Mesenchymal stem cell (in vitro differentiated cells and primary cell): ENCODE measurements at places on chromosomes 1 and 21.

DNA sequence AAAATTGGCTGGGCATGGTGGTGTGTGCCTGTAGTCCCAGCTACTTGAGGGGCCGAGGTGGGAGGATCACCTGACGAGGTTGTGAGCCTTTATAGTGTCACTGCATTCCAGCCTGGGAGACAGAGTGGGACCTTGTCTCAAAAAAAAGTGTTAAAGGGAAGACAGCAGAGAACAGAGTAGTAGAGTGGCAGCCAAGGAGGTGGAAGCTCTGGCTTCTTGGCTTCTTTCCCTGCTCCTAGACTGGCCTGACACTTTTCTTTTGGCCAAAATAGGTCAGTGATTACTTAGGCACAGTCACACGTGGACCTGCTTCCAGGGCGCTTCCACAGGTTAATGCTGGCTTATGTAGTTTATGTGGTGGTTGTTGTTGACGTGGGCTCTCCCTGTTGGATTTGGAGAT is 3.2 kb downstream of the DIP2A start:
- DNase-seq: no peak

DNA sequence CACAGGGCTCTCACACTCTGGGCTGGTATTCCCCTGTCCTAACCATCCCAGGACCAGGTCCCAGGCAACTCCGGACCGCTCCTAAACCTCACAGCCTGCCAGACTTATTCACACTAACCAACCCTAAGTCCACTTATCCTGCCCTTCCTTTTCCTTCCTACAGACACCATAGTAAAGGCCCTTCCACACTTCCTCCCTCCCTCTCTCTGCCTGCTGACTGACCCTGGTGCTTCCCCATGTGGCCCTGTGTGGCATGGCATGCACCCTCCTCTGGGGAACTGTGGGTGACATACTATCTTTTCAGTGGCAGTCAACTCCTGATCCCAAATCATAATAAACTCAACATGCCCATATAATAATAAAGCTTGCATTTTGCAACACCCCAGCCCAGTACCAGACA is 155.1 kb upstream of the DNAH14 start:
- no peak for DNase-seq

DNA sequence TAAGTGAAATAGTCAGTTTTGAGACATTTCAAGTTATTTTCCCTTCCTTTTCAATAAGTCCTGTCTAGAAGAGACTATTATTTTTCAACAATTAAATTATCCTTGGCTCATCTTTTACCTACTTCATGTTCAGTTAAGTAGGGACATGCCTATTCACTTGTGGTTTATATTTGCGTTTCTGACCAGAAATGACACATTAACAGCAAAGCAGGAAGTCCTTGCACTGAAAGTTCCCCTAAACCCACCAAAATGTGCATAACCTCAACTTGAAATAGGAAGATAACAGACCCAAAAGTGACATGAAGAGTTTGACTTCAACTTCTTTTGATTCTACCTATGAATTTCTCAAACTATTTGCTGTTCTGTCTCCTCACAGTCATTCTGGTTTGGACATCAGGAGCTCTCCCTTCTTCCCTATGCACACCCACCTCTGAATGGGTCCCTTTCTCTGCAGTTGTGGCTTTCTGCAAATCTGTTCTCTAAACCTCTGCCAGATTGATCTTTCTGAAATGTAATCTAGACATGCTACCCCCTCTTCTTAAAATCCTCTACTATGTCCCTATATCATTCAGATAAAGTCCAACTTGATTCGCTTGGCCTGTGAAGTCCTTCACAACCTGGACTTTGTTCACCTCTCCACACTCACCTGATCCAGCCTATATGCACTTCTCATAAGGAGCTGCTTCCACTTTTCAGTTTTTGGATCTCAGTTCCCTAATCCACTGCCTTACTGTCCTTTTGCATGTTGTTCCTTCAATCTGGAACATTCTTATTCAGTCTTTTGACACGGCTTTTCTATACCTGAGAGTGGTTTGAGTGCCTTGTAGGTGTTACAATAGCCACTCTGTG is 661.5 kb upstream of the ADGRL4 start:
- DNase-seq: no peak

- DNase-seq: no peak
Measured at GRCh38 chr21:26961698-26962097, 5.2 kb downstream of the ADAMTS5 start.

GRCh38 chr21:39176271-39176709 is 7.0 kb downstream of the PSMG1 start:
- peak; percentile 63 for DNase-seq

- peak; percentile 7 for DNase-seq
Measured at GRCh38 chr1:188669728-188670382, 1807.8 kb downstream of the BRINP3 start.

- DNase-seq: no peak
Measured at GRCh38 chr1:59223198-59223597, 73.7 kb upstream of the FGGY start.

DNA sequence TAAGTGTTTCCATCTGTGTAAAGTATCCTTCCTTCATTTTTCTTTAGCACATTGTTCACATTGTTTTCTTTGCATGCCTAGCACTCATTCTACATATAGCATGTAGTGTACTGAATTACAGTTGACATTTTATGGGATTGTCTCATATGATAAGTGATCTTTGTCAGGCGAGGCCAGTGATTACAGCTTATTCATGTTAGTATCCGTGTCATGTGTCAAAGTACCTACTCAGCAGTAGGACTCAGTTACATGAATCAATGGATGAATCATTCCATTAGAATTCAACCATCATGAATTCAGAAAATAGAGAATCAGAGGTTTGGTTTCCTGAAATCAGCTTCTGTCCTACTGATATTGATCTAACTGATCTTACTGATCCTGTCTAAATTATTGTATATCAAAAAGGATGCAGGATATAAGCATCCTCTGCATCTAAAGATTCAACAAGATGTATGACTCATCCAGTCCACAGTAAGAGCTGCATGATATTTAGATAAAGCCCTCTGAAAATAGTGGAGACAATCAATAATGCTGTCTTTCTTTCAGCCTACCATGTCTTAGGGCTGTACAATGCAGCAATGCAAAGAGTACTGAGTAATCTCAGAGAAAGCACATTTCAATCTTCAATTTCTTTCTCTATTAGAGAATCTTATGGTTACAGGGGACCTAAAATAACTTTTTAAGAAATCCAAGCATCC is 20.7 kb upstream of the HRNR start:
- DNase-seq: no peak

DNA sequence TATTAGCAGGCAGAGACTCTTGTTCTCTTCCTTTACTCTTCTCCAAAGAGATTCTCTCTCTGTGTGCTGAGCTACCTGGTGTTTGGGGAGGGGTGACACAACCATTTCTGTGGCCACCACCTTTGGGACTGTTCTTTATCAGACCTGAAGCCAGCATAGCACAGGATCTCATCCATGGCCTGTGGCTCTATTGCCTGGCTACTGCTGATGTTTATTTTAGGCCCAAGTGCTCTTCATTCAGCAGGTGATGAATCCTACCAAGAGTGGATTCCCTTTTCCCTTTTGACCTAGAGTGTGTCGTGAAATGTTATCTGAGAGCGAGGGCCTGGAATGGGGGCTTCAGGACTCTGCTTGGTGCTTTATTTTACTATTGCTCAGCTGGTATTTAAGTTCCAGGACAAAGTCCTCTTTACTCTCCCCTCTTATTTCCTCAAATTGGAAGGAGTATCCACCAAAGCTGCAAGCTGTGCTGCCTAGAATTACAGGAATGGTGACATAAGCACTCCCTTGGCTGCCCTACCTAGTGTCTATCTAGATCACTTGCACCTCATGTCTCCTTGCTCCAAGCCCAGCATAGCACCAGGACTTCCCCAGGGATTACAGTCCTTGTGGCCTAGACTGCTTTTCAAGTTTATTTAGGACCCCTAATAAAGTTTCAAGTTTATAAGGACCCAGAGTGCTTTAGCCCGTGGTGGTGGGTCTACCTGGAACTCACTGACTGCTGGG is 94.7 kb upstream of the GPR52 start:
- DNase-seq: no peak

- peak; percentile 50 for DNase-seq
Measured at GRCh38 chr1:206816390-206817287, 44.3 kb upstream of the IL10 start.

GRCh38 chr1:171446386-171446785 is 38.9 kb upstream of the PRRC2C start:
- no peak for DNase-seq

DNA sequence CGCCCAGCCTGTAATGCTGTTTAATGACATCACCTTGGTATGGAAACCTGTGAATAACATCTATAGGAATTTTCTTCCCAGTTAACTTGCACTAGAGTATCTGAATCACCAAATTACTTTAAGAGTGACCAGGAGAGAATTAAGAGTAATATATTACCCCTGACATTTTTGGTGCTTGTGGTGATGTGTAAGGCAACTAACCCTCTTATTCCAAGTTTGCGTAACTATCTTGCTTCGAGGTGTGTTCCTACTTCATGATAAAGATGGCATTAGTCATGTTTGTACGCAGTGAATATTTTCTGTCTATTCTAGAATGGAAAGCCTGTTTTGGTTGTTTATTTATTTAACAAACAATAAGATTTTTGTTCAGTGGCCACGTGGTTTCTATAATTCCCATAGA is 131.3 kb downstream of the ZP4 start:
- DNase-seq: no peak

DNA sequence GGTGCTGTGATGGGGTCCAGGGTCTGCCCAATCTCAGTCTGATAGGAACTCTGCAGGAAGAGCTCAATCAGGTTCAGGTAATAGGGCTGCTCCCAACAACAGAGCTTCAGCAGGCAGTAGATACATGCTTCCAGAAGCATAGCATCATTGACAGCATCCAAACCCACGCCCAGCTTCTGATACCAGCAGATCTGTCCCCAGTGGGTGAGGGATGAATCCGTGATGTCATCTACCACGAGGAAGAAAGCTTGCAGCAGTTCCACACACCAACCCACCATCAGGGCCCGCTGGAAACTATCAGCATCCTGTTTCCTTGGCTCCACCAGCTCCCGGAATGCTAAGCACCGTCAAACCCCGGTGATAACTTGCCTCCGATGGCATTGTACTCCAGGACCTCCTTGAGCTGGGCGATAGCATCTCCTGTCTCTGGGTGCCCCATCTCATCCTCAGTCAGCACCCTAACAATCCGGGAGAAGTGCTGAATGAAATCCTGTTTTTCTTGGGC is 14.7 kb downstream of the NEK2 start:
- no peak for DNase-seq

DNA sequence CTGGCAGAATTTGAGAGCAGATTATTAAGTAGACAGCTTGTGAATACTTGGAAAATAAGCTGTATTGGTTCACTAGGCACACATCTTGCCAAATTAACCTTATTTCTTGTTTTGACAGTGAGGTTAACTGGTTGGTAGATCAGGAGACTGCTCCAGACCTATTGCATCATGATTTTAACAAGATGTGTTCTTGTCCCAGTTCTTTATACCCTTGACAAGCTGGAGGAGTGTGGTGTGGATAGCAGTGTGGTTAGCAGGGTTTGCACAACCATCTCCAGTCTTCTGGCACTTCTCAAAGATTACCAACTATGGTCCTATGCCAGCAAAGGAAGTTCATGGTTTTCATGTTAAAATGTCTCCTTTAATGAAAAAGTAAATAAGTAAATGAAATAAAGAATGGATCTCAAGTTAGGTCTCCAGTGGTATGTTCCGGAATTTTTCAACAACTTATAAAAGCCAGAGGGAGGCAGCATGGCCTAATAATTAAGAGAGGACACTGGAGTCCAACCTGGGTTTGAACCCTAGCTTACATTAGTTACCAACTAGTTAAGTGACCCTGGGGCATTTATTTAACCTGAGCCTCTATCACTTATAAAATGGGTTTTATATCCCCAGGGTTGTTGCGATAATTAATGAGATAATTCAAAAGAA is 34.1 kb downstream of the DDX20 start:
- peak; percentile 15 for DNase-seq

DNA sequence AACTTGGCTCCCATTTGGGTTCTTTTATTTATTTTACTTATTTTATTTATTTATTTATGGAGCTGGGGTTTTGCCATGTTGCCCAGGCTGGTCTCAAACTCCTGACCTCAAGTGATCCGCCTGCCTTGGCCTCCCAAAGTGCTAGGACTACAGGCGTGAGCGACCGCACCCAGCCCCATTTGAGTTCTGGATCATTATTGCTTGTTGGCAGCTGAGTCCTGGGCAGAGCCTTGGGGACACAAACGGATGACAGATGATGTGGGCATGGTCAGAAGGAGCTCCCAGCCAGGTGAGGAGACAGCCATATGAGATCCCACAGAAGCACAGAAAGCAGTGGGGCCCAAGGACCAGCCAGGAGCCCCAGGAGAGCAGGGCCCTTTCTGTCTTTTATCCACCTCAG is 254.0 kb downstream of the MATN1 start:
- no peak for DNase-seq

DNA sequence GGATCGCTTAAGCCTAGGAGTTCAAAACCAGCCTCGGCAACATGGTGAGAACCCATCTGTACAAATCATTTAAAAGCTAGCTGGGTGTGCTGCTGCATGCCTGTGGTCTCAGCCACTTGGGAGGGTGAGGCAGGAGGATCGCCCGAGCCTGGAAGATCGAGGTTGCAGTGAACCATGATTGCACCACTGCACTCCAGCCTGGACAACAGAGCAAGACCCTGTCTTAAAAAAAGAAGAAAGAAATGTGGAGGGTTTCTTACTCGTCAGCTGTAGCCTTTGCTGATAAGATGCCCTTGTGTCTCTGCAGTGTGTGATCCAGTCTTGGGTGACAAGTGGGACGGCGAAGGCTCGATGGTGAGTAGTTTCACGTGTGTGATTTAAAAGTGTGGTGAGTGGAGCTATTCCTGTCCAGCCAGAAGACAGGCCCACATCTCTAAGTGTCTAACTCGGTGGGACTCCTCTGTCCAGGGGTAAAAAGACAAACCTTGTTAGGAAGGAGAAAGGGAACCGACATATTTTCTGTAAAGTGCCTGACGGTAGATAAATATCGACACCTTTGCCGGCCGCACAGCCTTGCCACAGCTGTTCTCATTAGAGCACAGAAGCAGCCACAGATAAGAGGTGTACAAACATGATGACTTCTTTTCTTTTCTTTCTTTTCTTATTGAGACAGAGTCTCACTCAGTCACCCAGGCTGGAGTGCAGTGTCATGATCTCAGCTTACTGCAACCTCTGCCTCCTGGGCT is 27.0 kb downstream of the PDXK start:
- no peak for DNase-seq

DNA sequence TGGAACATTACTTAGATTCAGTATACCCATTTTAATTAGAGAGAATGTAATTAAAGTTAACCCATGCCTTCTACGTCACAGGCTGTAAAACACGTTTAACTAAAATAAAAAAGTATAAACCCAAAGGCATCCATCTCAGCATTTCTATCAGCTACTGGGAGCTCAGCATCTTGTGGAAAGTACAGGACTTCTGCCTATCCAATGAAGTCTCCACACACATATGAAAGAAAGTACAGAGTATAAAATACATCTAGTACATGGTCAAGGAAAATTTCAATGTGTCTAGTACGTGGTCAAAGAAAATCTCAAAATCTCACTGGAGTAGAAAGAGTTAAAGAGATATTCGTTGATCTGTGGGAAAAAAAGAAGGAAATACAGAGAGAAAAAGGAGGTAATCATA is 141.4 kb upstream of the ZNHIT6 start:
- peak; percentile 18 for DNase-seq

DNA sequence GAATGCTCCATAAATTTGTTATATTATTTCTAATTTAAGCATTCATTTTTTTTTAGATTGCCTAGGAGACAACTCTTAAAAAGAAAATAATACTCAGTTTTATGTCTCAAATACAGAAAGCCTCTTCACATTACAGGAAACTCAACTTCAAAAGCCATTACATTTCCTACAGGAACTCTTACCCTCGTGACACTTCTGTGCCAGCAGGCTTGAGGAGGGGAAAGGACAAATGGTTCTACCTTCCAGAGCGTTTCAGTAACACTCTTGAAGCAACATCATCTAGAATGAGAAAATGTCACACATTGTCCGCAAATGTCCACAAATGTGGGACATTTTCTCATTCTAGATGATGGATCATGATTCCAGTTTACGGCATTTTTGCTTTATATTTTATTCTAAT is 51.7 kb downstream of the PTPN14 start:
- no peak for DNase-seq
